CD4-positive, alpha-beta T cell treated with Interleukin-12 subunit alpha and Interleukin-12 subunit beta, for 1 hour (primary cell): ENCODE measurements at places on chromosomes 11 and 22.

DNA sequence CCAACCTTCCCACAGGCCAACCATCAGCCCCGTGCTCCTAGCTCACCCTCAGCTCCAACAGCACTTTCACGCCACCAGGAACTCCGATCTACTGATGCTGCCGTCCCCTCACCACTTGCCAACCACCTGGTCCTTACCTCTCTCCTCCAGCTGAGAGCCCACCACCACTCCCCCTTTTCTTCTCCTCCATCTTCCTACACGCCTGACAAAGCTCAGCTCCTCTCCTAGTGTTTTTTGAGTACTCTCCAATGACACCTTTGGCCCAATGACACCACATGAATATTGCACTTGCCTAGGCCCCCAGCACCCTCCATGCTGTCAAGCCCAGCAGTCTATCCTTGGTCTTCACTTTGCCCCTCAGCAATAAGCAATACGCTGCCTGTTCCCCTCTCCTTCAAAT is 30.7 kb downstream of the HIRA start:
- DNase-seq = no peak

- DNase-seq = no peak
Observed at GRCh38 chr11:2306877-2307500, 5.2 kb downstream of the TSPAN32 start.

- no peak for DNase-seq
Observed at GRCh38 chr22:32649515-32650200, 151.8 kb upstream of the TIMP3 start.

GRCh38 chr11:132839236-132839945 is 692.9 kb downstream of the OPCML start:
- DNase-seq = no peak

- DNase-seq = no peak
Observed at GRCh38 chr11:74212533-74212932, 41.4 kb downstream of the PPME1 start.
